ENCODE measurements at places on chromosomes 1 and 21. TPM values are rescaled to one million over a fixed set of nuclear protein-coding genes. Genes with fewer than 3 reads are reported as not detected.

The TRIM63 gene
- not detected for total RNA-seq

The TNFRSF1B gene
- not detected for total RNA-seq

The TMEM51 gene
- 6.3 TPM for total RNA-seq

The CCDC27 gene
- total RNA-seq = not detected

DNA sequence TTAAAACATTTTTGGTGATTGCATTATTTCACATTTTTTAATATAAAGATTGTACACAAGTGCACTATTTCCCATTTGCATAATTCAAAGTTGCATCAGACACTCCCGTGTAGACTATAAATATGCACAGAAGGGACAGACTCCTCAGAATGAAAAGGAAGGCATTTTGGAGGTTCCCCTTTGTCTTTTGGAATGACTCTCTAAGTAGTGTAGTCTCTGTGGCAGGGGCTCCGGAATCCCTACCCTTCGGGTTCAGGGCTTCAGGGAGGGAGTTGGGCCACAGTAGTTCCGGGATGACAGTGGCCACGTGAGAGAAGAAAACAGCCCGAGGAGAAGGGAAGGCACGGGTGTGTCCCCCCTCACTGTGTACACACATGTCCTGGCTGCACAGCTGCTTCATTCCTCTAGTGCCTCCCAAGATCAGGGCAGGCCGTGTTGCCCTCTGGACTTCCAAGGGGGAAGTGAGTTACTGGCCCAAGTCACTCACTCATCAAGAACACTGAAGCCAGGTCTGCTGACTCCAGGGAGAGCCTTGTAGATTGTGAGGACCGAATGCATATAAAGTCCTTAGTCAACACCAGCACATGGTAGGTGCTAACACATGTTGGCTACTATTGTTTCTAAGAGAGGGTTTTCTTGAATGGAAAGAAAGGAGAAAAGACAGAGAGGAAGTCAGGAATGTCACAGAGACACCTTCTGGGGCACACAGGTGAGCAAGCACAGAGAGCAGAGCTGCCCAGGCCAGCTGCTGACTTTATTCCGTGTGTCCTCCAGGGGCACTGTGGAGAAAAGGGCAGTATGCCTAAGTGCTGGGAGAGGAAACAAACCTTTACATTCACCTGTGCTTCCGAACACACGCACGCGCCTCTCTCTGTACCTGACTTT is 39.8 kb downstream of the LHX4 start:
- 0 out of 3 replicates have a peak, but pooled peaks cover under 1% of the 10 kb centered on the region for H3K27me3 ChIP-seq
- peaks cover 36% of the 10 kb centered on the region for H3K4me1 ChIP-seq
- DNase-seq = peak; percentile 69
- no peak overlapping the region for H3K4me3 ChIP-seq
- no peak overlapping the region for H3K27ac ChIP-seq

DNA sequence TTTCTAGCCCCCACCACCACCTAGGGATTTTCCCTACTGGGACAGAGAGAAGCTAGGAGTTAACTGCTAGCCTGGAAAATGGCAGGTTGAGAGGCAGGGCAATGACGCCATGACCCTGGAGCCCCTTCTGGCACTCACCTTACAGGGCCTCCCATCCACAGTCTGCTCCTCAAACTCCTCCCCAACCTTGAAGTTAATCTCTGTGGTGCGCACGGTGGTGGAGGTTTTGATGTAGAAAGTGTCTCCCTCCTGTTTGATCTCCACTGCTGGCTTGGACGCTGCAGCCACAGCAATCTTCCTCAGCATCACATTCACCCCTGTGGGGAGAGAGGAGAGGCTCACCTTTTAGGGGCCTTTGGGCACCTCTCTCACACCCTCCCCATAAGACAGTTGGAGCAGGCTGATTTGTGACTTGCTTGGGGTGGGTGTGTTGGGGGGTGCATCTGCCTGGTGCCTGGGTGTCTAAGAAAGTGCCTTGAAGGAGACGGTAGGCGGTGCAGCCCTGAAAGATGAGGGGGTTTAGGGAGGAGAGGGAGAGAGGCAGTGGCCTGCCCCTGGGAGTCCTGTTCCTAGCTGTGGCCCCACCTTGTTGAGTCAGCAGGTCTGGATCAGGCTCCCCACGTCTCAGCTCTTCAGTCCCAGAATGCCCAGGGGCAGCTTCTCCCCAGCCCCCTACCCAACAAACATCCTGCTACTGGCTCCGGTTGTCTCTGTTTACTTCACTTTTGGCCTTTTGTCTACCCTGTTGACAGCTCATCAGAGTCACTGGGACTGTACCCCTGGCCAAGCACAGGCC is 4.4 kb downstream of the CRABP2 start:
- H3K36me3 ChIP-seq = no peaks in the 10 kb centered on the region
- H3K4me1 ChIP-seq = peaks cover 26% of the 10 kb centered on the region
- peaks cover 56% of the 10 kb centered on the region for H3K27me3 ChIP-seq
- H3K4me3 ChIP-seq = no peak overlapping the region
- no peak overlapping the region for H3K27ac ChIP-seq
- no peak for DNase-seq

- H3K4me3 ChIP-seq = no peak overlapping the region
- H3K36me3 ChIP-seq = no peaks in the 10 kb centered on the region
- peaks cover 83% of the 10 kb centered on the region for H3K4me1 ChIP-seq
- no peak for DNase-seq
- H3K27me3 ChIP-seq = no peaks in the 10 kb centered on the region
These were observed 291.9 kb upstream of the USP25 start for GRCh38 chr21:15437883-15438282.

DNA sequence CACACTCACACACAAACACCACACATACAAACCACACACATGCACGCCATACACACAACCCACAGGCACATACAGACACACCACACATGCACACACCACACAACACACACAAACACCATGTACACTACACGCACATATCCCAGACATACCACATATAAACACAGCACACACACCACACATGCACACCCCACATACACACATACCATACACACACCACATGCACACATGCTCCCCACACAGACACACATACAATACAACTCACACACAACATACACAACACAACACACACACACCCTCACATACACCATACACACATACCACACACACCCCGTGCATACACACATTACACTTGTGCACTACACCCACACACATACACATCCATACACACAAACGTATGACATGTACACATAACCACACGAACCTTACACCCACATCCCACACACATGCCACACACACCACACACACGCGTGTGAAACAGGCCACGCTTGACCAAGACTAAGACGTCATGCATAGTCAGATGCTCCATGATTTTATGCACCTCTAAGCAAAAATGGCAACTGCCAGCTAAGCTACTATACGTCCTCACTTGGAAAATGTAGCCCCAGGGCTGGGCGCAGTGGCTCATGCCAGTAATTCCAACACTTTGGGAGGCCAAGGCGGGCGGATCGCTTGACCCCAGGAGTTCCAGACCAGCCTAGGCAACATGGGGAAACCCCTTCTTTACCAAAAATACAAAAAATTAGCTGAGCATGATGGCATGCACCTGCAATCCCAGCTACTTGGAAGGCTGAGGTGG is 77.4 kb upstream of the TMPRSS2 start:
- H3K27ac ChIP-seq = no peak overlapping the region
- H3K4me1 ChIP-seq = peaks cover 36% of the 10 kb centered on the region
- H3K36me3 ChIP-seq = no peaks in the 10 kb centered on the region
- DNase-seq = no peak
- no peak overlapping the region for H3K4me3 ChIP-seq
- H3K27me3 ChIP-seq = no peaks in the 10 kb centered on the region

GRCh38 chr1:159012495-159012894 is 2.8 kb downstream of the IFI16 start:
- no peak for DNase-seq
- no peaks in the 10 kb centered on the region for H3K4me1 ChIP-seq
- no peaks in the 10 kb centered on the region for H3K36me3 ChIP-seq
- H3K27me3 ChIP-seq = 0 out of 3 replicates have a peak, but pooled peaks cover 2% of the 10 kb centered on the region
- H3K27ac ChIP-seq = no peak overlapping the region
- H3K4me3 ChIP-seq = no peak overlapping the region

DNA sequence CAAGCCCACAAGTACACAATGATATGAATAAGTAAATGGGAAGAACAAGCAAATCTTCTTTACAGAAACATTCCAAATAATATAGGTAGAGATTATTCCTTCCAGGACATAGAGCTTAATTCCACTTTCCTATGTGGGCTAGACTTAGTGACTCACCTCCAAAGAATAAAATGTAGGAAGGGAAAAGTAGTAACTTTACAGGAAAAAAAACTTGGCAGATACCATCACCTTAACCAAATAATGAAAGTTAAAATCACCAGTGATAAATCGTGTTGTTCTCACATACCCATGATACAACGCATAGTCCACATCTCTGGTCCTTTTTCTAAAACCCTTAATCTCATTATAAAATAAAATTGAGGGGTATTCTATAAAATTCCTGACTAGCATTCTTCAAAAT is 260.8 kb downstream of the SPATA17 start:
- H3K4me3 ChIP-seq = no peak overlapping the region
- no peaks in the 10 kb centered on the region for H3K27me3 ChIP-seq
- H3K4me1 ChIP-seq = no peaks in the 10 kb centered on the region
- no peak for DNase-seq
- no peaks in the 10 kb centered on the region for H3K36me3 ChIP-seq

- H3K27me3 ChIP-seq = no peaks in the 10 kb centered on the region
- no peaks in the 10 kb centered on the region for H3K36me3 ChIP-seq
- no peak overlapping the region for H3K4me3 ChIP-seq
- H3K4me1 ChIP-seq = no peaks in the 10 kb centered on the region
- no peak overlapping the region for H3K27ac ChIP-seq
These were observed 234.5 kb downstream of the PLA2G4A start for GRCh38 chr1:187063271-187063670.

GRCh38 chr1:116738673-116739370 is 15.4 kb upstream of the CD2 start:
- no peaks in the 10 kb centered on the region for H3K4me1 ChIP-seq
- no peaks in the 10 kb centered on the region for H3K36me3 ChIP-seq
- H3K27me3 ChIP-seq = no peaks in the 10 kb centered on the region
- no peak overlapping the region for H3K4me3 ChIP-seq
- H3K27ac ChIP-seq = no peak overlapping the region

Measured in HepG2 (cell line).